Mucosa of descending colon (tissue), 3 donors: ENCODE measurements at places on chromosomes 7 and 10.
A peak's percentile ranks its signal among the peaks of the same experiment; 100 is the strongest.

DNA sequence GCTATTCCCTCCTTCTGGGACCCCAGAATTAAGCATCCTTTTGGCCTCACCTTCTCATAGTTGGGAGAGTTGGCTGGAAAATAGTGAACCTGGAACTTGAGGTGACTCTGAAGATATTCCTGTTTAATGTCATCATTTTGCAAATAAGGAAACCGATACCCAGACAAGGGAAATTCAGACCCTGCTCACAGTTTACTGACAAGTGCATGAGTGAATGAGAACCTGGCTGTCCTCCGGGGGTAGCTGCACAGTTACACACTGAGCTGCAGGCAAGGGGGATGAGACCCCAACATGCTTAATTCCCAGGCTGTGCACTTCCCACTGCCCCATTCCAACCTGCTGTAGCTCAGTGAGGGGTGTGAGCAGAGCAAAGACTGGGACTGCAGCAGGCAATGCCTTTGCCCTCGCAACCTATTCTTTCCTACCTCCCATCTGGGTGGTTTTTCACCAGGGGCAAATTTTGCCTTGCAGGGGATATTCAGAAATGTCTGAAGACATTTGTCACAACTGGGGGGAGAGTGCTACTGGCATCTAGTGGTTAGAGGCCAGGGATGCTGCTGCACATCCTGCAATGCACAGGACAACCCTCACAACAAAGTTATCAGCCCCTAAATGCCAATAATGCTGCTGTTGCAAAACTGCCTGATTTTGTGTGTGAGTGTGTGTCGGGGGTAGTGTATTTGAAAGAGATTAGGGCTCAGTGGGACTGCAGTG is 136.2 kb downstream of the SORCS3 start:
- no peak for DNase-seq

- no peak for DNase-seq
Observed at GRCh38 chr10:62393237-62393636, 19.1 kb downstream of the ZNF365 start.

DNA sequence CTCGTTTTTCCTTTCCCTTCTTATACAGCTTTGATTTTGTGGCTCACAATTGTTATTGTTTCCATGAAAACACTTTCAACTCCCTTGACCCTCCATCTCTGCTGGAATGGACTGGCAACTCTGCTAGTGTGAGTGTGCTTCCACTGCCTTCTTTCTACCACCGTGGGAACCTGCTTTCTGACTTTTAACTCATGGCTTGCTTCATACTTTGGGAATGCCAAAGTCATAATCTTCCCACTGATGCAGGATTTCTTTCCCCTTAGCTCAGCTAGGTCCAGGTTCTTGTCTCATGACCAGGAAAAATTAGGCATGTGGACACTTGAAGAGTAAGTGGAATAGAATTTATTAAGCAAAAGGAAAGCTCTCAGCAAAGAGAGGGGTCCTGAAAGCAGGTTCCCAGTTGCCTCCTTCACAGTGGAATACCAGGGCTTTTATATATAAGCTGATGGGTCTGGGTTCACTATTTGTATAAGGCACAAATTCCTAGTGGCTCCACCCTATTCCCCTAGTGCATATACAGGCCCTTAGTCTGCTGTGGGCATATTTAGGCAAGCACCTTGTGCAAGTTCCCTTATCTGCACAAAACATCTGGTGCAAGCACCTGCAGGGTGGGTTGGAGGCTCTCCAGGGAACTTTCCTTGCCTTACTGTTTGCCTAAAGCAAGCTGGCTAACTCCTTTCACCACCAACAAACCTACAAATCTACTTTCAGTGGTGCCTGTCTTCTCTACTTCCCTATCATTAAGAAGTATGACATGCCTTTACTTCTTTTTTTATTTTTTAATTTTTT is 119.5 kb downstream of the CFAP58 start:
- no peak for DNase-seq

DNA sequence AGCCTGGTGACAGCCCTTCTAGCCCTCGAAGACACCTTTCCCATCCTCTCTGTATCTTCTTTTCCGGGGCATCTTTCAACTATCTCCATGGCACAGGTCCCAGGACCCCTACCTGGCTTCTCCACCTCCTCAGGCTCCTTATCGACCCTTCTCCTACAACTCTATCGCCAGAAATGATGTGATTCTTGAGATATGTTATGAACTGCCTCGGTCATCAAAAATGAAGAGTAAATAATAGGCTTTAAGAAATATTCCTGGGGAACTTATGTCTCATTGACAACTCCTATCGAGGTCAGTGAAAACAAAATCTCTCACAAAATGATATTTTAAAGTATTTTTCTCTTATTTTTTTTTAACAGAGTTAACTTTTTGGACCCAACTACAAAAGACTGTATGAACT is 405.5 kb upstream of the SHH start:
- no peak for DNase-seq

- peak; percentile 23 for DNase-seq
Observed at GRCh38 chr10:11742009-11742778, at the start of gene ECHDC3. Gene ECHDC3, plus strand, starts transcription at chr10:11742382. Its CDS starts 195 bp downstream, at chr10:11742577.

- no peak for DNase-seq
Observed at GRCh38 chr7:11753433-11753832, 78.6 kb downstream of the THSD7A start.
